ENCODE measurements at places on chromosomes 16 and 17.

GRCh38 chr16:11689031-11689840, 21.0 kb downstream of the SNN start:
- DNase-seq, result no peak

DNA sequence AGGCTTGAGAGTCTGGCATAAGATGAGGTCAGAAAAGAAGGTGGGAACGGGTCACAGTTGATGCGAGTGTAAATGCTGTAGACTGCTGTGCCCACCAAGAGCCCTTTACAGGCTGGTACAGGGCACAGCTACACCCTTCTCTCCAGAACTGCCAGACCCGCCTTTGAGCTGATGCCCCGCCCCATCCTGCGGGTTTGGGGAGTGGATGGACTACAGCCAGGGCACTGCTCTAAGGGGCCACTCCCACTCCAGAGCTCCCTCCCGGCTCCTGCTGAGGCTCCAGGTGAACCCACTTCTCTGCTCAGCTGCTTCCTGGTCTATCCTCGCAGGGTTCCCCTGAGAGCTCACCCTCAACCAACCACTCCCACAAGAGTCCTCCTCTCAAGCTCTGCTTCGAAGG, 12.3 kb downstream of the MEIOB start:
- DNase-seq, result no peak

- no peak for DNase-seq
Observed at GRCh38 chr16:6804461-6804860, 528.2 kb upstream of the RBFOX1 start.

DNA sequence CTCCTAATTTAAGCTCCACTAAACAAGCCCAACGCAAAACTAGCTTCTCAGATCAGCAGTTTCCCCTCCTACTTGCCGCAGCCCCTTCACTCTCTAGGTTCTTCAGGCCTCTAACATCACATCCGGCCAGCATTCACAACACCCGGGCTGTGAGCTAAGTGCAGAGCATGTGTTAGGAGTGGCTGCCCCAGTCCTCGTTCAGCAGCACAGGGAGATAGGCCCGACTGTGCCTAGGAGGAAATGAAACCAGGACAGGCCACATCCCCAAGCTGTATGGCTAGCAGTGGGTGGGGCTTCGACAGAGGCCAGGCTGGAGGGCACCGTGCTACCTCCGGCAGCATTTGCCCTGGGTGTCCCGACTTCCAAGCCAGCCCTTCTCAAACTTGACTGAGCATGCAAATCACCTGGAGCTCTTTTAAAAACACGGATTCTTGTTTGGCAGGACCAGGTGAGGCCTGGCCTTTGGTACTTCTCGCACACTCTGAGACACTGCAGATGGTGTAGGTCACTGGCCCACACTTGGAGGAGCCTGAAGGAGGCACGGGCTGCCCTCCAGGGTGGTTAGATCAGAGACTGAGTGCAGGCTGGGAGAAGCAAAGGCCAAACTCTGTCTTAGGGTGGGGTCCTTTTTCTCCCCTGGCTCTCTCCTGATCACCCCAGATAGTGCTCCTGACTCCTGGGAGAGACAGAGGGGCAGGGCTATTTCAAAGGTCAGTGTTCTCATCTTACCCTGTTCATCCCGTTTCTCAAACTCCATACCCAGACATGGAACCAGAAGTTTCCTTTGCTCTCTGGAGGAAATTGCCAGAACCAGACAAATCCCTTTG, 202.0 kb downstream of the C16orf78 start:
- DNase-seq, result no peak

GRCh38 chr17:42852351-42852750, 1.4 kb downstream of the AOC3 start:
- no peak for DNase-seq

DNA sequence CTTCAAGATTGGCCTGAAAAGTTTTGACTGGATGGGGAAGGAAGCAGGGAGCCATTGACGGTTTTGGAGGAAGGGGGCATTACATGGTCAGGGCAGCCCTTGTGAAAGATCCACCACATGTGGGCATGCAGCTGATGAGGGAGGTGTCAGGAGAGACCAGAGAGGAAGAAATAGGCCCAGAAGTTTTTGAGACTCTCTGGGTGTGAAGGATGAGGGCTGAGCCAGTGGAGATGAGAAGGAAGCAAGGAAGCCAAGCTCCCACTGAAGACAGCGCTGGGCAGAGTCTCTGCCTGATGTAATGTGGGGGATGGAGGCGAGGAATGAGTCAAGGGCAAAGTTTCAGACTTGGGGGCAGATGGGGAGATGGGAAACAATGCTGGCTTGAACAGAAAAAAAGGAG, 530 bp downstream of the CCL17 start:
- no peak for DNase-seq

DNA sequence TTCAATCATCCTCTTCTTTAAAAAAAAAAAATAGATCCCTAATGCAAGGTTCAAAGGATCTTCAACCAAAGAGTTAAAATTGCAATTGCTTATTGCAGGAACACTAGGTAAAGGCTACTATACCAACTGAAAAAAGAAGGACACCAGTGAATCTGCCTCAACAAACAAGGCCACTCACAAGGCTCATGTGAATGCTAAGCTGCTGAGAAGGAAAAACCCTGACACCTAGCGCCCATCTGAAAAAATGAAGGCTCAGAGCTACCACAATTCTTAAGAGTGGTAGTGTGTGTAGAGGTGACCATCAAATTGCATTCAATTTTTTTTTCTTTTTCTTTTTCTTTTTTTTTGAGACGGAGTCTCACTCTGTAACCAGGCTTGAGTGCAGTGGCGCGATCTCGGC, 201.6 kb upstream of the C17orf78 start:
- no peak for DNase-seq

- DNase-seq, result no peak
Observed at GRCh38 chr17:32159586-32160438, 17.5 kb downstream of the RHOT1 start.

- no peak for DNase-seq
Observed at GRCh38 chr16:51699686-51700396, 548.8 kb upstream of the SALL1 start.

GRCh38 chr16:7602291-7602950, 269.8 kb downstream of the RBFOX1 start:
- DNase-seq, result no peak

GRCh38 chr17:30840771-30841170, 9.0 kb downstream of the ATAD5 start:
- DNase-seq, result no peak

DNA sequence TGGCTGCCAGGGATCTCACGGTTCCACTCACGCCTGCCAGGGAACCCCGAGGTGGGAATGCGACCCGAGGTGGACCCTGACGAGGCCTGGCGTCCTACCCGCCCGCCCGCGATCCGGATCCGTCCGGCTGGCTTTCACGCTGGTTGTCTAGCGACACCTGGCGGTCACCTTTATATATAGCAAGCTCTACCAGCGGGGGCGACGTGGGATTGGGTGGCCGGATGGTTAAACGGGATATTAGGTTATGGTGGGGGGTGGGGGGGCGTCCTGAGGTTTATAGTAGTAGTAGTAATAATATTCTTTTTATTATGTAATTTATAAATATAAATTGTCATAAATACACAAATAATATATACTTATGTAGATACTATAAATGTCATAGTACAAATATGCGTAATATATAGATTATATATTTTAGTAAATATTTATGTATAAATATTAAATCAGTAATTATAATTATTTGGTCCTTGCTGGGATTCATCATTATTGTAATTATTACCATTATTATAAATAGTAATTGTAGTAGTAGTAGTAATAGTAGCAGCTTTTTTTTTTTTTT, 136.9 kb downstream of the KCNJ12 start:
- peak; percentile 83 for DNase-seq

- DNase-seq, result no peak
Observed at GRCh38 chr17:17813055-17813724, 23.6 kb downstream of the SREBF1 start.

DNA sequence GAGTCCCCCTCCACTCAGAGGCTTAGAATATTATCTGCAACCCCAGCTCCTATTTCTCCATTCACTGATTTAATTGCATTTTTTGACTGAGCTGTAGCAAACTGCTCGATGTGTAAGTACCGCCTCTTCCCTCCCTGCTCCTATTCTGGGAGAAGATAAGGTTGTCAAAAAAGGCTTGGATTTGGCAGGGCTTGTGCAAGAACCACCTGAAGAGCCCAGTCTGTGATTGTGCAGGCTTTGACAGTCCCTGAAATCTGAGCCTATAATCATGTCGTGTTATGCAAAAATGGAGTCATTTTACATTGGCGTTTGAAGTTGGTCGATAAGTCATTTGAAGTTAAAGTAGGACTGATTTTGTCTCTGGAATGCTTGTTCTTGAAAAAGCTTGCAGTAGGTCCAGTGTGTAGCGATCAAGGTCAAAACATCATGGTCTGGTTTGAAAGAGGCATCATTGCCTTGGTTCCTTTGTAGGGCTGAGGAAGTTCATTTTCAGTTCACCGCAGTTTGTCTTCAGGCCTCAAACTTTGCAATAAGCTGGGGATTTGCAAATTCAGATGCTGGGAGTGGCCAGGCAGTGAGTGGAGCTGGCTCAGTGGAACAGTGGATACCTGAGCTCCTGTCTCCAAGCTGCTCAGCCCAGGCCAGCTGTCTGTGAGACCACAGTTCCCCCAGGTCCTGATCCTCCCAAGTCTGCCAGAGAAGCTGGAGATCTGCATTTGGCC, 68.8 kb downstream of the KATNIP start:
- DNase-seq, result no peak

DNA sequence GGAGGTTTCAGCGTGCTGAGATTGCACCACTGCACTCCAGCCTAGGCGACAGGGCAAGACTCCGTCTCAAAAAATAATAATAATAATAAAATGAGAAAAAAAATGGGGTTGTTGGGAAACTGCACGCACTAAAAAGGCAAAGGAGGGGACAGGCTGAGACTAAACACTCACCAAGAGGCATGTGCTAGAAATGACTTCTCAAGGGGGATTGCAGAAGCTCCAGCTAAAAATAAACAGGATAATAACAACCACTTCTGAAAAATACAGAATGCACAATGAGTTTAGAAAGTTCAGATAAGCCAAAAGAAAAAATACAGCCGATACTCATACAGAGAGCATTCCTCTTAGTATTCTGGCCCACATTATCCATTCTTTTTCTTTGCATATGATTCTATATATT, 15.1 kb upstream of the TIMP2 start:
- DNase-seq, result no peak

GRCh38 chr17:28460901-28461300, 12.5 kb upstream of the SLC13A2 start:
- DNase-seq, result no peak

DNA sequence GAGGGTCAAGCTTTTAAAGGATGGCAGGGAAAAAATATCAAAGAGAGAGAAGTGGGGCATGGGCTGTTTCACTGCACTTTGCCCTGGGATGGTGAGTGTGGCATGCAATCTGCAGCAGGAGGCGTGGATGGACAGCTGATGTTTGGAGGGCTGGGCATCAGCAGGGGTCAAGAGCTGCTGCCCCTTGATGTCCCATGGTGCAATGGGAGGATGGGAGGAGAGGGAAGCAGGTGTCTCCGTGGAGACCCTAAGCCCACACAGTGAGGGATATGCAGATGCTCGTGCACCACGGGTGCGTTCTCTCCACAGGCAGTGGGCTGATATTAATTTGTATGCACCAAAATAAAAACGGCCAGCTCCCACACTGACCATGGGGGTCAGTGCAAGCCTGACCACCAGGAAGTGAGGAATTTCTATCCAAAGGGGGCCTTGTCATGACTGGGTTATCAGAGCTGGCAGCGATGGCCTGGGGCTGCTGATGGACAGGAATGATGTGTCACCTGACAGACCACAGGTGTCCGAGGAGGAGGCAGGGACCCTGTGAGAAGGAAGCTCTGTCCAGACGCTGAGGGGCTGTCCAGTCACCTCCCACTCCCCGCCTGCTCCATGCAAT, 183.6 kb downstream of the IRF8 start:
- no peak for DNase-seq

DNA sequence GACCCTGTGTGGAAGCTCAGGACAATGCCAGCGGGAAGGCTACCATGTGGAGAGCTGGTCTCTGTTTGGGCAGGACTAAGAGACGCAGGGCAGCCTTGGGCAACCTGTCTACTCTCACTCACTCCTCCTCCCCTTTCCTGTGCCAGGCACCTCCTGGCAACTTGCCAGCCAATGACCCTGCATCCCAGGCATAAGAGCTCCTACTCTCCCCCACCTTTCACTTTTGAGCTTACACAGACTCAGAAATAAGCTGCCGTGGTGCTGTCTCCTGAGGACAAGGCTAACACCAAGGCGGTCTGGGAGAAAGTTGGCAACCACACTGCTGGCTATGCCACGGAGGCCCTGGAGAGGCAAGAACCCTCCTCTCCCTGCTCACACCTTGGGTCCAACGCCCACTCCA, 2.6 kb downstream of the HBM start:
- DNase-seq, result no peak

DNA sequence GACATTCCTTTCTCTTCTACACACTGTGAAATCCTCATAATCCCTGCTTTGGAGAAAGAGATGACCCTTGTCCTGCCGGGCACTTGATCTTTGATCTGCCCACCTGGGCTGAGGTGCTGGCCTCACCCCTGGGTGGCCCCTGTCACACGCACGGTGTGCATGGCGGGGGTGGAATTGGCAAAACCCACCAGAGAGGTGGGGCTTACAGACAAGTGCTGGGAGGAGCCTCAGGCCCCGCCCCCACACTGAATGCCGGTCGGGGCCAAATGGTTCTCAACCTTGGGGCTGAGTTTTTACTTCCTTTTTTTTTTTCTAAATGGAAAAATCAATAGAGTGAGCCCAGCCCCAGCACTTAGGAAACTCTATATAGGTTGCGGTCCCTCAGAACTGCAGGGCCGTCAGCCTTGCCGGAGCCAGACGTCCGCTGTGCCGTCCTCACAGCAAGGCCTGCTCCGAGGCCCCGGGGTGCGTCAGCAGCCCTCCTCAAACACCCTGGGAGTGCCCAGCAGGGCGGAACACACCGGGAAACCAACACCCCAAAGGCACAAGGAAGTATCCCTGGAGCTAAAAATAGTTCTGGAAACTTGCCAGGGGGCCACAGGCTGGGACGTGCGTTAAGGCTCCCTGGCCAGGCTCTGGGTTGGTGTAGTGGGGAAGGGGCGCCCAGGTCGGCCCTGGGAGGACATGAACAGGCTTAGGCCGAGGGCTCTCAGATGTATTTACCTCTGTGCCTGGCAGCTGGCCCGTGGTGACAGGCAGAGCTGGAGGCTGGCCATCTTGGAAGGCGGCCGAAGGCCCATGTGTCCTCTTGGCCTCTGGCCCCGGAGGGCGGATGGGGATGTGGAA, 11.0 kb downstream of the GPRC5C start:
- no peak for DNase-seq

- no peak for DNase-seq
Observed at GRCh38 chr16:85492295-85492864, 120.7 kb upstream of the GSE1 start.

All from CD8-positive, alpha-beta memory T cell (primary cell).